ENCODE measurements at places on chromosomes 11 and 22. TPM values are rescaled to one million over a fixed set of nuclear protein-coding genes. Genes with fewer than 3 reads are reported as not detected.
A peak's percentile ranks its signal among the peaks of the same experiment; 100 is the strongest.

Gene CDC42EP2
- 21.3 TPM for total RNA-seq

Gene HBB
- total RNA-seq: not detected

Gene OR8I2
- total RNA-seq: not detected

Gene SERPING1
- 10.8 TPM for total RNA-seq

Gene OR52I1
- not detected for total RNA-seq

Gene OR2AG2
- total RNA-seq: 0.32 TPM

Gene NXPE1
- total RNA-seq: not detected

Gene WBP2NL
- 0.32 TPM for total RNA-seq

DNA sequence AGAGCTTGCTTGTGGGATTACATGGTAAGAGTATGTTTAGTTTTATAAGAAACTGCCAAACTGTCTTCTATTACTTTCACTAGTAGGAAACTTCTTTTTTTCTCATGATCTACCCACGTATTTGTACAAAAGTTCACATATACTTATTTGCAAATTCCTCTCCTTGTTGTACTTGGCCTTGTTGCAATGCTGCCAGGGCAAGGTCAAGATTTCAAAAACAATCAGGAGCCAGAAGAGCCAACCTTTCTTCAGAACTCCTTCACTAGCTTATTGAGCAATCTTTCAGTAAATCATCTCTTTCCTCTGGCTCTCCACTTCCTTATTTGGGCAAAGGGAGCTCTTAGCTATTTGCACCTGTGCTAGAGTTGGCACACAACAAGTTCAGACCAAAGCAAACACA lies 9.7 kb downstream of the SRSF8 start:
- DNase-seq: peak; percentile 86

DNA sequence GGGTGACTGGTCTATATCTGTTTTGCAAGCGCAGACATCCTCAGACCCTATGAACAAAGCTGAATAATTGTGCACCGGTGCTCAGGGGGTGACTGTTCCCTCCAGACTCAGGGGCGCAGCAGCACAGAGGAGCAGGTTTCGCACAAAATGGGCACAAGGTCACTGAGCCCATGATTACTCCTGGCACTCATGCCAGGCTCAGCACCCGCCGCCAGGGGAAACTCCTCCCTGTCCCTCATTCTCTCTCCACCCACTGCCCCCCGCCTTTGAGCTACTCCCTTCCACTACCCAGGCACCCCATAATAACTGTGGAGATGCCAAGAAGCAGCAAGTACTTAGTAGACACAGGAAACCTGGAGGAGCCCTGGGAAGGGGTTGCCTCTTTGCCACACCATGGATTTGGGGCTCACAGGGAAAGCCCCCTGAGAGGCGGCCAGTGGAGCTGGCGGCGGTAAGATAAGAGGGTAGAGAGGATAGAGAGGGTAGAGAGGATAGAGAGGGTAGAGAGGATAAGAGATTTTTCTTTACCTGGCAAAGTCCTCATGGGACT lies 198.8 kb downstream of the CTTN start:
- DNase-seq: no peak

DNA sequence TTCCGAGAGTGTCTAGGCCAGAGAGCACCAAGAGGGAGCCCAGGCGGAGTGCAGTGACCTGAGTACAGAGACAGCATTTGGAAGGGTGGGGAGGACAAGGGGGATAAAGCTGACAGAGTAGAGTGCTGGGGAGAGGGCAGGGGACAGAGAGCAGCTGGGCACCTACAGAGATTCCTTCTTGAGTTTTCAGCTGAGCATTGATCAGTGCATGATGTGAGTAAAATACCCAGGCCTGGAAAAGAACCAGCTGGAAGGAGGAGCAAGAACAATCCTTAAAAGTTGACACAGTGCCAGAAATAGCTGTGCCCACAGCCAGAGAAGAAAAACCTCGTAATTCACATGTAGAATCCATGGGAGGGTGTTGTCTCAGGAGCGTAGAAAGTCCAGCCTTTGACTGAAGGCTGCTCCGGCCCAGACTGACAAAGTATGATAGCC lies 33.9 kb upstream of the PANX2 start:
- DNase-seq: peak; percentile 28

GRCh38 chr11:24932110-24933000 lies 435.5 kb downstream of the LUZP2 start:
- no peak for DNase-seq

DNA sequence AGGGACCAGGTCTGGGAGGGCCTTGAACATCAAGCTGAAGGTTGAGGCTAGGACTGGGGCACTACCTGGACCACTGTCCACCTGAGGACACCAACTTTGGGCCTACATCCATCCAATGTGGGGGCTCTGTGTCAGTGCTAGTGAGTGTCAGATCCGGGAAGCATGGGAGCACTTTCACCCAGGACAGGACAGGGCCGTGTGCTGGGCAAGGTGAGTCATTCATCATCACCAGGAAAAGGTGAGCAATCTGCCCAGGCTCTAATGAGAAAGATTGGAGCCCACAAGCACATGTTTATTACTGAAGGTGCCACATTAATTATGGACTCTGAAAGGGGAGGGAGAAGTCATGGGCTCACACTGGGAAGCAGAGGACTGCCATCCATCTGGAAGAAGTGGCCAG lies 39.7 kb upstream of the DRD2 start:
- no peak for DNase-seq

DNA sequence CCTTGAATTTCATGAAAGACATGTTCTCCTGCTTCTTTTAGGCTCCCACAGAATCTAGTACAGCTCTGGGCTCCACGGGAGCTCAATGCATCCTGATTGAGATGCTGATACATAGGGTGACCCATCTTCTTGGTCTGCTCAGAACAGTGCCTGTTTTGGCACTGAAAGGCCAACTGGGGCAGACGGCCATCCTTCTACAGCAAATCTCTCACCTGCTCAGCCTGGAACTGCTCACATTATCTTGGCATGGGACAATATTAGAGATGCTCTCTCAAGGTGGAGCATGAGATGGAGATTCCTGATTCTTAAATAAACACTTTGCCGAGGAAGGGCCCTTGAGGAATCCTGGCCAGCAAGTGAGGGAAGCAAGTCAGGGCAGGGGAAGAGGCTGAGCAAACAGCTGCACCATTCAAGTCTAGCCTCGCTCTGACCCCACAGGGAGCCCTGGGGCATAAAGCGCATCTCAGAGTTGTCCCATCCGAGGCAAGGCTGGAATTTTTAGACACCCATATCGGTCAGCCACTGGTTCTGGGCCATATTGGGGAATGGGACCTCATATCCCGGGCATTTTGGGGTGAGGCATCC lies 58.4 kb upstream of the CSNK2A3 start:
- no peak for DNase-seq

DNA sequence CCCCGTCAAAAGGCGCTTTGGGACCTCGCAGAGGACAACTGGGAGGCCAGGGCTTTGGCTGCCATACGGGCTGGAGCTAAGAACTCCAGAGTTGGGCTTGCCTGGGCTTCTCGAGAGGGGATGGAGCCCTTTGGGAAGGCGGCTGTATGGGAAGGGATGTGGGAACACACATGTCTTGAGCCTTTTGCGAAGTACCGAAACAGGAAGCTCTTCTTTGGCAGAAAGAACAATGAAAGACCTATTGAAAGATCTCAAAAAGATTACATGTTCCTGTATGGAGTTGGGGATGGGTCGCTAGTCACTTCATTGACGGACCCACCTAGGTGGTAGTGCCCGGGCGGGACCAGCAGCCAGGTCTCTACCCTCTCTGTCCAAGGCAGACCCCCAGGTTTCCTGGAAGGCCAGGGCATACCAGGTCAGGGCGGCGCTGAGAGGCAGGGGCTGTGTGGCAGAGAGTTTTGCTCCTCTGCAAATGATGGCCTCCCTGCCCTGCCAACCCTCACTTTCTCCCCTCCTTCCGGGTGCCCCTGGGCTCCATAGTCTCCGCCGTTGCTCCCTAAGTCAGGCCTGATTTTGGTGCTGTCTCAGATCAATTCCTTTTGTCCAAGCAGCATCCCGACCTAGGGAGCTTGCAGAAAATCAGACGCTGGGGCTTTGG lies 1.0 kb downstream of the ST14 start:
- DNase-seq: no peak

DNA sequence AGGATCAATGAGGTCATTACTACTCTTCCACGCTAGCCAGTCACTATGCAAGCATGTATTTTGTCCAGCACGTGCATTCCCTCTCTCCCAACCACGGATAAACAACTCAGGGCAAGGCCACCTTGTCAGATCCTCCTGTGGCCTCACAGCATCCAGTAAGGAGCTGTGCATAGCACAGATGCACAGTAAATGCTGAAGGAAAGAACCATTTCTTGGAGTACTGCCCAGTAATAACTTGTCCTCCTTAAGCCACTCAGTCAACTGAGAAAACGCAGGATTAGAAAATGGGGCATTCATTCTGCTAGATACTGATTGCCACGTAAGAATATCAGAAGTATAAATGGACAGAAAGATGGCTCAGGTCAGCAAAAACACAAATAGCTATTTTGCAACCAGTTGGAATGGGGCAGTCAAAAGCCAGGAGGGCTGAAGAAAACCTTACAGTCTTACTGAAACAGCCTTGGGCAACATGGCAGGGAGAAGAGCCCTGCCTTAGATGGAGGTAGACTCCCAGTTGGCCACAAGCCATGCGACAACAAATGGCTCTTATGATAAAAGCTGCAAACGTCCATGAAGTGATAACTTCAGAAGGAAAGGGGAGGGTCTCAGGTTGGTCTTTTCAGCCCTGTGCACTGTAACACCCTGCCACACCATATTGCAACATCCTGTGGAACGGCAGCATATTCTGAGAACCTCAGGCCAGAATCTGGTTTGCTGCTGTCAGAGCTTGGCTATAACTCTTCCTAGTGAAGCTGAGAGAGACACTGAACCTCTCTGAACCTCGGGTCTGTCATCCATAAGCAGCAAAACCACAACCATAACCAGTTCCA lies 23.0 kb downstream of the PC start:
- peak; percentile 95 for DNase-seq

DNA sequence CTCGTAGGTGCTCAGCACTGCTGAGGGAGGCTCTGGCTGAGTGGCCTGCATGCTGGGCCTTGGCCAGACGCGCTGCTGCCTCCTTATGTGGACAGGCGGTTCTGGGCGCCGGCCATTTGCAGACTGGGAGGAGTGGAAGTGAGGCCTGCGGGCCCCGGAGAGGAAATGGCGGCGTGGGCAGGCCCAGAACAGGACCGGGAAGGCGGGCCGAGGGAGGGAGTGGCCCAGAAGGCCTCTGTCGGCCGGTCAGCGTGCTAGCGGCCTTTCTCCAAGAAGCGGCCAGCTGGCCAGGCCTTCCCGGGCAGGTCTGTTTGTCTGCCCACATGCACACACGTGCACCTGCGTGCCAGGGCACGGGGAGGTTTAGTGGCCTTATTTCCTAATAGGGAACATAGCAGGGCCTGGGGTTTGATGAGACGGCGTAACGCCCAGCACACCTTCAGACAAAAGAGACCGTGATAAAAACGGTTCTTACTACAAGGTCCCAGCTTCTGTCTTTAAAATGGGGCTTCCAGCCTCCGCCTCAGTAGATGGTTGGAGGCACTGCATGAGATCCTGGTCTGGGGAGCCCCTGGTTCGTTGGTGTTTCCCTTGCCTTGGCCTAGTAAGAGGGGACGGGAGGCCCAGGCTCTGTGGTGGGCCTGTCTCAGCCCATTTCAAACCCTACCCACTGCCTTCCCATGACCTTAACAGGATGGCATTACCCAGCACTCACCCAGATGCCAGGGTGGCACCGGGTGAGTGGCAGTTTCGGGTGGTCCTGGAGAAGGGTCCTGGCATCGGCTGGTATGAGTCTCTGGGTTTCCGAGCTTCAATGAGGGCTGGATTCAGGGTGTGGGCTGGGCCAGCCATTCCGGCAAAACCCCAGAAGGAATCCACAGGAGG lies 65.1 kb upstream of the PPARA start:
- peak; percentile 89 for DNase-seq

DNA sequence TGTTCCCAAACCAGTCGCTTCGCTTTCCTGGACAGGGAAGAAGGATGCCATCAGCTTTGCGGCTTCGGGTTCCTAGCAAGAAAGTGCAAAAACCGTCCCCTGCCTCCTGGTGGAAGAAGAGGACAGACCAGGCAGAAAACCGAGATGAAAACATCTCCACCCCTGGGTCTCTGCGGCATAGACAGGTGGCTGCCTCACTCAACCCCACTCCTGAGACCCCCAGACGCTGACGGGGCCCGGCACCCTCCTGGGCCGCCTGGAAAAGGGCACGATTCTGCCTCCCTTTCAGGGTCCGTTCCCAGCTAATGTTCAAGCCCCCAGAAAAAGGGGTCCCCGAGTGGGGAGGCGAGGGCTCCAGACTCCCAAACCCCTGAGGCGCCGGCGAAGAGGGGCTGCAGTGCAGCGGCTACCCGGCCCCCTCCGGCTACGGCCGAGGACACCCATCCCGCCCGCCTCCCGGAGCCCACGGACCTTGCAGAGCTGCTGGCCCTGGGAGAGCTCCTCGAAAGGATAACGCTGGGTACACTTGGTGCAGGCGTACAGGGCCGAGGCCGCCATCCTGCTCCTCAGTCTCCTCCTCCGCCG lies 569 bp downstream of the FAM76B start:
- DNase-seq: peak; percentile 48
